ENCODE measurements at places on chromosomes 4 and X. TPM values are rescaled to one million over a fixed set of nuclear protein-coding genes. Genes with fewer than 3 reads are reported as not detected.

- no peak overlapping the region for H3K4me3 ChIP-seq
- H3K4me1 ChIP-seq = no peaks in the 10 kb centered on the region
- DNase-seq = no peak
Observed at GRCh38 chr4:121923306-121923705, 28.6 kb downstream of the TRPC3 start.

The C4orf36 gene
- 2.3 TPM for total RNA-seq

The LONRF3 gene
- total RNA-seq = 24.4 TPM

The FAM9B gene
- total RNA-seq = 0.52 TPM

DNA sequence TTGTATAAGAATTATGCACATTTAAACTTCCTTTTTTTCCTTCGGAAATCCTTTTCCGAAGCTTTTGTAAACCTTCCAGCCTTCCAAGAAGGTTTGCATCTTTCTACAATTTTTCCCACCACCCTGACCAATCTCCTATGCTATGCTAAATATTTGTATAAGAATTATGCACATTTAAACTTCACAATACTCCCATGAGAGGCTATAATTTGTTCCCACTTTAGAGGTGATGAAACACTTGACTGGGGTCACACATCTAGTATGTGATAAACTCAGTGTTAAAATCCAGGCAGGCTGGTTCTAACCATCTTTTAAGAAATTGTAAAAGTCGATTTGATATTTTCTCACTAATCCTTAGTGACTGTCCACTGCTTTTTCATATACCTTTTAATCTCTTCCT is 22.1 kb downstream of the NUDT6 start:
- no peaks in the 10 kb centered on the region for H3K4me1 ChIP-seq
- no peaks in the 10 kb centered on the region for H3K27me3 ChIP-seq
- H3K36me3 ChIP-seq = no peaks in the 10 kb centered on the region
- DNase-seq = no peak

All from upper lobe of right lung (tissue), 1 donor.